ENCODE measurements at places on chromosomes 3 and 15.

DNA sequence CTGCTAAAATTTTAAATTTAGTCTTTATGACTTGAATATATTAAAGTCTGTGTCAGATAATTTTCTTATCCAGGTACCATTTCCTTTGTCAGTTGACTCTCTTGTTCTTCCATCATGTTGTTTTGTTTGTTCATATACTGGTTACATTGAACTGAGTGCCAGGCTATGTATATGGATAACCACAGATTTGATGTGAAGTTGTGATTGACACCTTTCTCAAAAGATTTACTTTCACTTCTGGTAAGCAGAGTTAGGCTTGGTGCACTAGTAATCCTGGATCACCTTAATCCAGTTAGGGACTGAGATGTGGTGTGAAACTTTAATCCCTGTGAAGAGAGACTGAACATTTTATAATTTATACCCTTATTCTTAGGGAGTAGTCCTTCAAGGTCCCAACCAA is 99.4 kb downstream of the ADAM10 start:
- DNase-seq: no peak

DNA sequence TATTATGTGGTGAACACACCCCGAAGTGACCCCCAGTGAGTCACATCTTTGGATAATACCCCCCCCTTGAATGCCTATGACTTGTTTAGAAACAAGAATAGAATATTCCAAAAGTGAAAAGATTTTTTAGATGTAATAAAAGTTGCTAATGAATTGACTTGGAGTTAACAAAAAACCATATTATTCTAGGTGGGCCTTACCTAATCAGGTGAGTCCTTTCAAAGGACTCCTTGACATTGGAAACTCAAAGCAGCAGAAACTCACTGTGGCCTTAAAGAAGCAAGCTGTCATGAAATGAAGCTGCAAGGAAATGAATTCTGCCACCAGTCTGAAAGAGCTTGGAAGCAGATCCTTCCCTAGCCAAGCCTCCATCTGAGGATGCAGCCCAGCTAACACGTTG is 10.9 kb upstream of the ISL2 start:
- DNase-seq: no peak

DNA sequence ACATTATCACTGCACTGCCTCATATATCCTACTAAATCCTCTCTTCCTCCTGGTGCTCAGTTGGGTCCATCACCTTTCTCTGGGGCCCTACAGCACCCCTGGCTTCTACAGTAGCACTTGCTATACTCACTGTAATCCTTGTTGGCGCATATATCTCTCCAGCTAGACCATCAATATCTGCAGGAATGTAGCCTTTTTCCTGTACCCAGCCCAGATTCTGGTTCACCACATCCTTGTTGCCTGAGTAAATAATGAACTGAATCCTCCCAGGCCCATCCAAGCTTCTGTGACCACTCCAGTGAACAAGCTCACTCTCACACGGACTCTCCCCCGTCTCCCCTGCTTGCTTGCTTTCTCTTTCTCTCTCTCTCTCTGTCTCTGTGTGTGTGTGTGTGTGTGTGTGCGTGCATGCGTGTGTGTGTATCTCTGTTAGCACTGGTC is 62.5 kb upstream of the LIPC start:
- no peak for DNase-seq

DNA sequence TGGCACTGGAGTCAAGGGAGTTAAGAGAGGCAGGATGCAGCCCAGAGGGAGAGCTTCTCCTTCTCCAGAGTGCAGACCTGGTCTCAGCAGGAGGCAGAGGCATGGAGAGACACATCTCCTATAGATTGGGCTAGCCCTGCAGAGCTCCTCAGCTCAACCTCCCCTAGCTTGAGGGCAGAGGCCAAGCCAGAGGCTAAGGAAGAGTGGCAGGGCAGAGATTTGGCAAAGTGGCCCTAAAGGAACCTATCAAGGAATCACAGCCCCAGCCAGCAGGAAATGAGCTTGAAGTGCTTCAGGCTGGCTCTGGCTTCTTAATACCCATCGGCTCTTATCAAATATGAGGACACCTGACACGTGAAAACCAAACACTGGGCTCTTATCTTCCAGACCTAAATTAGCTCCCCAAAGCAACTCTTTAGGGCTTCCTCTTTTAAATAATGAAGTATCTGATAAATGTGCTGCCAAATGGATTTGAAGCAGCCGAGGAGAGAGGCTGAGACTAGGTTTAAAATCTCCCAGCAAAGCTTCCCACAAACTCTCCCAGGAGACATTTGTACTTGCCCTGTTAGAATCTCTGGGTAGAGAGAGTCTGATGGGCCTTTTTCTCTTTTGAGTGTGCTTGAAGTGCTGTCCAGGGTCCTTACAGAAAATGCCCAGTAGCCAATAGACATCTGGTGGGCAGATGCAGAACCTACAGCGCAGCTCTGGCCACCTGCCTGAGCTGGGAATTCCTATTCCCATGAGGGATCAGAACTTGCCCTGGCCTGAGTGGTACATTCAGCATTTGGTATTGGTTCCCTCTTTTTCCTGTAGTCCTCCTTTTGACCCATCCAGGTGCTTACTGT is 271.4 kb downstream of the CLSTN2 start:
- peak; percentile 4 for DNase-seq

DNA sequence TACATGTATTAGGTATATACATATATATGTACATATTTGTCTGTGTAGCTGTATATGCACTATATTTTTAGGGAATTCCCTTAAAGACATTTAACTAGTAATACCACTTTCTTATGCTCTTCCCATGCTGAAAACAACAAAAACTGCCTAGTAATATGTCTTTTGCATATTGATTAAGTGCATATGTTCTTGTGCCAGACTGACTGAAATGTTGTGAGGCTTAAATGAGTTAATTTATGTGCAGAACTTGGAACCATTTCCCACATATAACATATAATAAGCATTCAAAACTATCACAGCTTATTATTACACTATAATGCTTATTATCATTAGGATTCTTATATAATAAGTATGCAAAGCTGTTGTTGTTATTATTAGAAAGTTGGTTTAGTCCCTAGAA is 318.0 kb upstream of the KCNMB2 start:
- DNase-seq: no peak

GRCh38 chr3:160012108-160012507 is 23.5 kb downstream of the IL12A start:
- DNase-seq: no peak

GRCh38 chr3:56667973-56668579 is 15.0 kb downstream of the TASOR start:
- no peak for DNase-seq

- no peak for DNase-seq
These were observed 706.4 kb upstream of the NR2F2 start for GRCh38 chr15:95624100-95624499.

DNA sequence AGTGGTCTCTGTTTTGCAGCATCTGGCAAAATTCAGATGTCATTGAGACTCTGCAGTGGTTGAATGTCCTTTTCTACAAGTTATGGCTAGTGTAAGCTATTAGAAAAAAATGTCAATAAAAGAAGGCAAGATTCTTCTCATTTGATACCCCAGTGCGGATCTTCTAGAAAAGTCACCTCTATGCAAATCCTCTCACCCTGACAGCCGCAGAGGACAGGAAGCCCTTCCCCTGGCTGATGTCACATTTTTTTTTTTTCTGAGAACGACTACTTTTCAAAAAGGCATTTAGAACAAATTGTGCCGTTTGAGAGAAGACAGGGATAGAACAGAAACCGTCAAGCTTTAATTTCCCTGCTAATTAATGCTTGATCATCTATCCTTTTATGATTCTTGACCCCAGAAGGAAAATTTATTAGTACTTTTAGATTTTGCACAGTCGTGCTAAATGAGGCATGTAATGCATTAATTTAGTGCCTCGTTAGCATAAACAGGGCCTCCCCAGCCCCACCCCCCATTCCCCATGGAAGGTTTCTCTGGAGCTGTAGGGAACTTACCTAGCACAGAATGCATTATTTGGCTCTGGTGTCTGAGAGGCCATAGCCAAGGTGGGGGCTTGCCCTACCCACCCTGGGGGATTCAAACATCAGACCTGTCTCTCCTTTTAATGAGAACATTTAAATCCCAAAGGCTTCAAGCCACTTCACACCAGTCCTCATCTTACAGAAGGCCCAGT is 183.8 kb downstream of the OPA1 start:
- DNase-seq: no peak

GRCh38 chr3:128317101-128317697 is 149.5 kb downstream of the DNAJB8 start:
- DNase-seq: no peak

DNA sequence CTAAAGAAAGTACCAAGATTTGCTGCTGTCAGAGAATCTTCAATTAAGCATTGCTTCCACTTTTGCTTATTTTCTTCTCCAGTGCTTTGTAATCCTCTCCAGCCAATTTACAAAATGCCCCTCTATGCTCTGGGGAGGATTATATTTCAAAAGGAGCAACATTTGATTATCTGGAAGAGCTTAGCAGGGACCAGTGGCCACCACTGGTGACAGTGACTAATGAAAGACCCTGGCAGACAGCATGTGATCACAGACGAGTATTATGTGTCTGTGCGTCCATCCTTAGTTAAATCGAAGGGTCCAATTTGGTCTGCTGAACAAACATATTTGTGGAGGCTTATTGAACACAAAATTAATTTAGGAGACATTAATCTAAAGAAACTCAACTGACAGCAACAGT is 152.6 kb downstream of the ZNF621 start:
- DNase-seq: no peak

DNA sequence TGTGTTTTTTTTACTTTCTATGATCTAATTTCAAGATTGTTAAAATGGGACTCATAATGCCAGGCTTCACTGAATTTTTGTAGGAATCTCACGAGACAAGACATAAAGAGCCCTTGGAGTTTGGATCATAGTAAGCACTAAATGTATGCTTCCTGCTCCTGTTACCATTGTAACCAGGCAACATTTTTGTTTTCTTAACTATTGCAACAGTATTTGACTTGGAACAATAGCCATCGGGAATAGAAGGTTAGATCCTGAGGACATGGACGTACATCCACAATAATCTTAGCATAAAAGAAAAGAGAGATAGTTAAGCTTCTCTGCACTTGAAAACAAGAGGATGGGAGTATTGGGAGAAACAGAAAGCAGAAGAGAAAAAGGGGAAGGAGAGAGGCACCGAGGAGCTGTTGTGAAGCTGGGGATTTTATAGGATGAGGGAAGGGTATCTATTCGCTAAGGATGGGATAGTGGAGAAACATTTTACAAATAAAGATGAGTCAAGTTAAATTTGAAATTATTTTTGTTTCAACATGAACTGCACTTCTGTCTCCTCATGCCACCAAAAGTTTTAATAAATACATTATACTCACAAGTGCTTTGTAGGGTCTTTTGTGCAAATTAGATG is 131.4 kb downstream of the TMCO5A start:
- no peak for DNase-seq

GRCh38 chr3:68135067-68135466 is 480.7 kb upstream of the SUCLG2 start:
- DNase-seq: no peak

- DNase-seq: no peak
These were observed 1291.9 kb downstream of the SI start for GRCh38 chr3:163786416-163786815.

DNA sequence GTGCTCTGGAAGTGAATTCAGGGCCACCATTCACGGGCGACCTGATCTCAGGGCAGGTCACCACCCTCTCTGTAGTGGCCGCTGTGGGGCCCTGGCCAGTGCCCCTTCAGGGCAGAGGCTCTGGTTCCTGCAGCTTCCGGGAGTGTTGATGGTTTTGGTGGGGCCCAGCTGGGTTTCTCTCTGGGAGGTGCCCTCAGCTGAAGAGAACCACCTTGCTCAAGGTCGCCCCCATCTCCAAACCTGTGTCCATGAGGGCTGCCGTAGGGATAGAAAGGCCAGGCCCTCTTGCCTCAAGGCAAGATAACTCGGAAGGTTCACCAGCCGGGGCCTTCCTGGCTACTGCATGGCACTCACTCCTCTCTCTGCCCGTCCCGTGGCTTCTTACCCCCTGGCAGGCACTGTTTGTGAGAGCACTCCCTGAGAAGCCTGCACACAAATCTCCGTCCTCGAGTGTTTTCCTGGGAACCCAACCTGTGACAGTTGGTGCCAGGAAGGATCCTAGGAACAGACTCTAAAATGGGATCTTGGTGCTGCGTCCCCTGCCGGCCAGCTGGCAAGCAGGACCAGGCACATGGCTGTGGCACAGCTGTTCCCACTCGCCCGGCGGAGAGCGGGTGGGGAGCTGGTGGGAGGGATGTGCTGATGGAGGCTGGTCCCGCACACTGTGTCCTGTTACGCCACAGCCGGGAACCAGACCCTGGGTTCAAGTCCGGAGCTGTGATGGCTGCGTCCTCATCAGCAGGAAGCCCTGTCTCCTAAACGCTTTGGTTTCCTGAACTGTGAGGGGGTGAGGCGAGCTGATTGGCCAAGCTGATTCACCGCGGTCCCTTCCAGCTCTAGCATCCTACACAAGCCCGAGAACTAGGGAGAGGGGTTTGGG is 23.2 kb upstream of the PIGZ start:
- DNase-seq: no peak

DNA sequence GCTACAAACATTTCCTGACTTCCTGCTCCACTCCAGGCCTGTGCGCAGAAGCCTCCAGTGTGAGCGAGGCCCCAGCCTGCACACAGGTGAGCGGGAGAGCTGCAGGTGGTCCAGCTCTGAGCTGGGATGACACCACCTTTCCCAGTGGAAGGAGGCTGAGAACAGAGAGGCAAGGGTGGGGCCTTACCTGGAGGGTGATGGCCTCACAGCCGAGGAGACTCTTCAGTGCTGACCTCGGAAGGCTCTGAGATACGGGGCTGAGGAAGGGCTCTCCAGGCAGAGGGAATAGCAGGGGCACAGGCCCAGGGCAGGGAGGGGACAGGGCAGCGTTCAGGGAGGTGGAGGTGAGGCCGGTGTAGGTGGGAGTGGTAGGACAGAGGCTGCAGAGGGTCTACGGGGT is 70.8 kb downstream of the EFCAB12 start:
- DNase-seq: no peak

DNA sequence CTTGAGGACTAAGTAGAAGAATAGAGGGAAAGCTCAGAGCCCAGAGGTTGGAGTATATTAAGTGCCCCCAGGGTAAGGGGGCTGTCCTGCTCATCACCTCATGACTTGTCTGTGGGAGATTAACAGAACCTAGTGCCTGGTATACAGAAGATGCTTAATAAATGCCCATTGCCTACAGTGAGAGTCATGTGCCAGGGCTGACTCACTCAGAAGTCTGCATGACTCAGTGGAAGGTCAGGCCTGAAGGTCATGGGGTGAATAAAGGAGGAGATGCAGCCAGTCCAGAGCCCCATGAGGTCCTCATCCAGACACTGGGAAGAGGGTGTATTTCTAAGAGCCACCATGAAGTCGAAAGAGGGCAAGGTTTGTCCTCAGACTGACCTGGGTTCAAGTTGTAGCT is 62.5 kb upstream of the TLE3 start:
- DNase-seq: peak; percentile 85

DNA sequence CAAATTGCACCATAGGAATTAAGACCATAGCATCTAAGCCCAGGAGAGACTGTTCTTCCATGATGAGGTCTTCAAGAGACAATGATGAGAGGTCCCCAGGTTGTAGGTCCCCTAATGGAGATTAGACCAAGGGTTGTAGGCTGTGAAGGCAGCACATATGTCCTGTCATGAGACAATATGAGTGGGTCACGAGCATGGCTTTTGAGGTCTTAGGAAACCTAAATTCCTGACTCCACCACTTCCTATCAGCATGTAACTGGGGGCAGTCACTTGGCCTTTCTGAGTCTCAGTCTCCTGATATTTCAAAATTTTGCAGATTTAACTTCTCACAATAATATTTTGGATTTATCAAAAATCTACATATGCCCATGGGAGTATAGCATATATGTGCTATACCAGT is 31.3 kb downstream of the STAC start:
- no peak for DNase-seq

- DNase-seq: no peak
These were observed 64.0 kb downstream of the SYNM start for GRCh38 chr15:99168601-99169580.

Measured in foreskin melanocyte (primary cell).